NCI-H2171 (cell line): ENCODE measurements at places on chromosomes 11 and 22.

GRCh38 chr11:84854498-84854880, 772.7 kb downstream of the DLG2 start:
- DNase-seq: no peak

GRCh38 chr11:82771781-82772180, 38.1 kb upstream of the FAM181B start:
- DNase-seq: no peak

DNA sequence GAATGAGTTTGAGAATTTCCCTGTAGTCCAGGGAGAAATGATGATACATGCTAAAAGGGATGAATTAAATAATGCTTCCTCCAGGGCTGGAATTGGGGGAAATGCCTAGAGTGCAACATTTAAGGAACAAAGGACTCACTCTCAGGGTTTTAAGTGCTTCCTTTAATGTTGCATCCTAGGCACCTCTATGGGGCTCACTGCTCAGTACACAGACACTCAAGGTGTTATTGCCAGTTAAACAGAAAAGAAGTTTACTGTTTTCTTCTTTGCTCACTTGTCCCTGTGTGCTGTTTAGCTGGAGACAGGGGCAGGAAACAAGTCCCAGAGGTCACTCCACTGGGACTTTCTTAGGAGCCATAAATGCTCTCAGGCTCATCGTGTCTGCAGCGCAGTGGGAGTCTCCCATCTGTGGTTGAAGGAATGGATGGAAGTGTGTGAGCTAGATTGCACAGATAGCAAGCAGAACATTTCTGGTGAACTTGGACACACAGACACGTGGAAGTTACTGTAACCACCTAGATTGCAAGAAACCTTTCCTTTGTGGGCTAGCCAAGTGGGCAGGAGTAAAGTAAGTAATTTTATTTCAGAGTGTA, 8.4 kb upstream of the OR52H1 start:
- DNase-seq: no peak

DNA sequence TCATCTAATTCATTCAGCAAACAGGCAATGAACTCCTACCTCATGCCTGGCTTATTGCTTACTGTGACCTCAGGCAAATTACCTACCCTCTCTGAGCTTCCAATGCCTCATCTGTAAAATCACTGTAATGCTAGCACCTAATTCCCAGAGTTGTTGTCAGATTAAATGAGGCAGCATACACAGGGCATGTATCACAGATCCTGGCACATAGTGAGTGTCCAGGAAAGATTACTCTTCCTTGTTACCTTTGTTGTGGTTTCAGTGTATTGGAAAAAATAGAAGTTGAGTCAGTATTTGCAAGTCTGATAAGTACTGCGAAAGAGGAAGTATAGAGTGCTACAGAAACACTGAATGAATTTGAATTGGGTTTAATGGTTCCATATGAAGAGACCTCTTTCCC, 26.4 kb upstream of the LRRC55 start:
- no peak for DNase-seq

GRCh38 chr11:14587258-14587657, 56.3 kb upstream of the PDE3B start:
- no peak for DNase-seq

GRCh38 chr11:93500759-93501158, 42.4 kb downstream of the SMCO4 start:
- DNase-seq: no peak

- no peak for DNase-seq
These were observed 36.2 kb downstream of the PISD start for GRCh38 chr22:31625661-31626426.

DNA sequence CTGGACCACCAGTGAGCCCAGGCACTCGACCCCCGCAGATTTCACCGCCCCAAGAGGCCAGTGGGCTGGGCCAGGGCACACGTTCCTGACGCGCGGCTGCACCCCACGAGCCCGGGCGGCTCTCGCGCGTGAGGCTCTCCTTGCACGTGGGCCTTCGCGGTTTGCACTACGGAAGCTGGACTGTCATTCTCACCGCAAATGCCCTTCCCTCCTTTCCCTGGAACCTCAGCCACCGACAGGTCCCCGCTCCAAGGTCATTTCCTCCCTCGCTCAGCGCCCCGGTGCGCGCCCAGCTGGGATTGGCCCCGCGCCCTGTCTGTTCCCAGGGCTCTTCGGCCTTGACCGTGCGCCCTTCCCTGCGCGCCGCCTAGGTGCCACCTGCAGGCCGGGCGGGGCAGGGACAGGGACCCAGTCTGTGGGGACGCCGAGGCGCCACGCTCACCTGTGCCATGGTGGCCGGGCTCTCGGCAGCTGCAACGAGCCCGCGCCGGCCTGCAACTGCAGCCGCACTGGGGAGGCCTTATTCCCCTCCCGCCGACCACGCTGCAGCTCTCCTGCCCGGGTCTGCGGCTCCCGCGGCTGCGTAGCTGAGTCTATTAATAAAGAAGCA, 2.1 kb upstream of the CPT1A start:
- DNase-seq: no peak
